ENCODE measurements at places on chromosomes 12 and 14.

GRCh38 chr12:92860521-92860920 is 68.6 kb downstream of the EEA1 start:
- DNase-seq = no peak

- DNase-seq = no peak
These were observed 75.6 kb downstream of the NEDD1 start for GRCh38 chr12:96982671-96983070.

DNA sequence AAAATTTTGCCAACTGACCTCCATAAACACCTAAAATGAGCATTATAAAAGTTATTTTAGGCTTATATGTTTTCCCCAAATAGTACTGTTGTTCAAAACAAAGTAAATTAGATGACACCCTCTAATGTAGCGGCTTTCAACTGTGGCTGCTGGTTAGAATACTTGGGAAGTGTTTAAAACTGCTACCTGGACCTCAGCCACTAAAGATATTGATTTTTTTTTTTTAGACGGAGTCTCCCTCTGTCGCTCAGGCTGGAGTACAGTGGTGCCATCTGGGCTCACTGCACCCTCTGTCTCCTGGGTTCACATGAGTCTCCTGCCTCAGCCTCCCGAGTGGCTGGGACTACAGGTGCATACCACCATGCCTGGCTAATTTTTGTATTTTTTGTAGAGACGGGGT is 16.2 kb downstream of the PRORP start:
- DNase-seq = no peak

DNA sequence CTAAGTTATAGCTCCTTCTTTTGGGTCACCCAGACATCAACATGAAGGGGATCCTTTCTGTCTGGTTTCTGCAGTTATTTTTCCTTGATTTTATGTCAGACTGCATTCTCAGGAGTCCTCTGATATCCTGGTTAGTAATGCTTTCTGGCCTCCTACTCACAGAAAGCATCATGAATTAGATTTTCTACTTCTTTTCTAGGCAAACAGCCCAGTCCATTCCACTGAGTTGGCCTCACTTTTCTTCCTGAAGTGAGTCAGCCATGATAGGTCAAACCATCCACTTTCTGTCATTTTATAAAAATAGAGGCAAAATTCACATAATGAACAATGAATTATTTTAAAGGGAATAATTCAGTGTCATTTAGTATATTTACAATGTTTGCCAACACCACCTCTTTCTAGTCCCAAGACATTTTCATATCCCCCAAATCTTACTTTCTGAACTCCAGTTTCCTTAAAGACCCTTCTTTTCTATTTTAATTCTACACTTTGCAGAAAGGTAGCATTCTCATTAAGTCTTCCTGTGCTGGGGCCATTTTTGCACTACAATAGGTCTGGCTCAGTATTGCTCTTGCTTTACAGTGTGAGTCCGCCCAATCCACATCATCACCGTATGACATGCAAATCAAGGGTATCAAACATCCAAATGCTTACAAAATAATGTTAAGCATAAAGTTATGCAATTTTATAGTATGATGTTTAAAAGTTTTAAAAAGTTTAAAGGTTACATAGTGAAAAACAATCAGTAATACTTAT is 95.1 kb downstream of the UNC79 start:
- DNase-seq = no peak

DNA sequence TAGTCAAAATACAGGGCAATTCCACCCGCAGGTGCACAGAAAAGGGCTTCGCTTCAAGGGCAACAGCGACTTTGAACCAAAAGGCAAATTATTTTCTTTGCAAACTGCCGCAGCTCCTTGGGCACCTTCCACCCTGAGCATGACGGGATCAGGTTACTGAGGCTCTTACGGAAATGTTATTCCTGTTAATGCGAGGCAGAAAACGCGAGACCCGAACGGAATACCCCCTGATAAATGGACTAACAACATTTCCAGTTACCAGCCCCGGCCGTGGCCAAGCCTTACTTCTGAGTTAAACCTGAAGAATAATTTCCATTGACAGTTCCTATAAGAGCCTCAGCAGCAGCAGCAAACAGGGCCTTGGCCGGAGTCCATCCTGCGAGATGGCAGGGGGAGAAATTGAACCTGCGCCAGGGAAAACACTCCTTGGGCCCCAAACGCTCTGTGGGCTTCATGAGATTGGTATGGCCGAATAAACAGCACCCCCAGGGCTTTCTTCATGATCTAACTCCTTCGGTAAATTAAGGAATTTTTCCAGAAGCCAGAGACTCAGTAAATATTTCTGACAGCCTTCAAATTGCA is 70.0 kb upstream of the DICER1 start:
- DNase-seq = no peak

DNA sequence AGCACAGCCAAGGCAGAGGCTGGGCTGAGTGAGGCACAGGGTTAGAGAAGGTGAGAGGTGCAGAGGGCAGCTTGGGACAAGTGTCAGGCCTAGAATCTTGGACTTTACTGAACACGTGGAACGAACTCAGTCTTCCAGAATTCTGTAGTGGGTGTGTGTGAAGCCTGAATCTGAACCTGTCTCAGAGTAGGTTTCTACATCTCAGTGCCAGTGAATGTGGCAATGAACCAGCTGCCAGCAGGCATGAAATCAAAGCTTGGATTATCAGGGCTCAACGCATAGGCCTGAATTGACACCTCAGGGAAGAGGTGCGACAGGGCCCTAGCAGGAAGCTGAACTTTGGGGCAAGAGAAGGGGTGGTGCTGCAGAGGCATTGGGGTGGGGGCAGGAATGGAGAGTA is 104.6 kb downstream of the SAMD4A start:
- DNase-seq = no peak

DNA sequence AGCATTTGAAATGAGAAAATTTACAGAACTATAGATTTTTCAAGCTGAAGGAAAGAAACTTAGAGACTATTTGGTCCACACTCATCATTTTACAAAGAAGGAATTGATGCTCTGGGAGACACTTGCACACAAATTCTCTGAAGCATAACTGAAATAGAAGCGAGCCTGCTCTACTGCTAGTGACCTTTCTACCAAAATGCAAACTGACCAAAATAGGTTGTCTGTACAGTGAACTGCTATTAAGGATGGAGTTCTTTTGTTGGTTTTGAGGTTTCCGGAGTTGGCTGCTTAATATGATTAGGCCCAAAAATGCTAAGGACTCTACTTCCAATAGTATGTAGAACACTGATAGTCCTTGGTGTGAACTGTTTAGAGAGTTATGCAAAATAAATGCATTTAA is 194.9 kb downstream of the PPFIA2 start:
- DNase-seq = no peak

DNA sequence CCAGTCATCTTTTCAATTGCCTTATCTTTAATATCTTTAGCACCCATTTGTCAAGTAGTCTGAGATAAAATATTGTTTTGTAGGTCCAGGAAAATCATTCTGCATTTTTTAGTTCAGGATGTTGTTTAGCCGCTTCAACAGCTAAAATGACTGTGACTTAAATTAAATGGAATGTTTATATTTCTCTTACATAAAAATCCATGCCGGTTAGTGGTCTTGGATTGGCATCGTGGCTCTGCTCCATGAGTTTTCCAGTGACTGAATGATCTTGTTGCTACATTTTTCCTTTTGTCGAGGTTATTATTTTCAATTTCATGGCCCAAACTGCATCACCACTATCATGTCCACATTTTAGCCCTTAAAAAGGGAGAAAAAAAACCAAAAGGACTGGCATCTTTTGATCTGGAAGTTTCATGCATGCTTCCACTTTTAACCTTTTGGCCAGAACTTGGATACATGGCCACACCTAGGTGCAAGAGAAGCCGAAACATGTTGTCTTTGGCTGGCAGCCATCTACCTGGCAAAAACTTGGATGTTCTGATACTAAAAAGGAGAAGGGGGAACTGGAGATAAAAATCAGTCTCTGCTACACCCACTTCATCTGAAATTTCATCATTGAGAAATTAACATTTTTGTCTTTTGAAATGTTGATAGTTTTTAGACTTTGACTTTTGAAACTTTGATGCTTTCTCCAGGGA is 142.4 kb downstream of the OTOGL start:
- peak; percentile 53 for DNase-seq

DNA sequence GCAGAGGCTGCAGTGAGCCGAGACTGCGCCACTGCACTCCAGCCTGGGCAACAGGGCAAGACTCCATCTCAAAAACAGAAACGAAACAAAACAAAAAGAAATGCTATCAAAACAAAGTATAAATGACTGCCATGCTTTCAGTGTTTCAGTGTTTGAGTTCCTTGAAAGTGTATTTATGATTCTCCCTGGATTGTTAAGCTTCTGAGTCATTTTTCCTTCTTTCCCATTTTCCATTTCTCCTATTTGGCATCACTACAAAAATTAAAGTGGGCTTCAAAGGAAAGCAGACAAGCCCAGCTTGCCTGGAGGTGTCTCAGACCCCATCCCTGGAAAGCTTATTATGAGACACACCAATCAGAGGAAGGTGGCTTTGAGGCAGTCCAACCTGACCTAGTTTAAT is 35.1 kb downstream of the NIN start:
- DNase-seq = no peak

DNA sequence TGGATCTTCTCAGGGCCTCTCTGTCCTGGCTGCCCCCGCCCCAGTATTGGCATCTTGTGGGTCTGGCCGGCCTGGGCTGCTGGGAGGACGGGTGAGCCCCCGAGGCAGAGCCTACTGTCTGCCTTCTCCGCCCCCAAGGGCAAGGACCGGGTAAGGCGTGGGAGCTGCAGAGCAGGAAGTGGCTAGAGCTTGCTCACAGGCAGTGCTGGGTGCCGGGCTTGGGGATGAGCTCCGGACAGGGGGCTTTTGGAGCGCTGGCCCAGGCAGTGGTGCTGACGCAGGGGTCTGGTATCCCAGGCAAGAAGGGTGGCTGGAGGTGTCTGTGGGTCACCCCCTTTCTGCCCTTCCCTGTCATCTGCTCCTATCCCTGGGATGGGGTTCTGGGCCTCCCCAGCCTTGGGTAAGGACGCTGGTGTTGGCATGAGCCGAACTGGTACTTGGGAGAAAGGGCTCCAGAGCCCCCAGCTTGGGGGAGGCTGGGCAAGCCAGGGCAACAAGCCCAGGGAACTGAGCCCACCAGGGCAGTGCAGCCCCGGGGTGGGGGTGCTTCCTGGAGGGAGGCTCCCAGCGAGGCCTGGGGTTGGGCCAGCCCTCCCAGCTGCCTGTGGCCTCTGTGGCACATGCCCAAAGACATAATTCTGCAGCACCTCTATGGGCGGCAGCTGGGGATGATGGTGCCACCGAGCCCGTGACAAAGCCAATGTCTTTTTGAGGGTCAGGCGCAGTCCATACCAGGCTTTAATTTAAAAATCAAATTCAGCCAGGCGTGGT is 126.3 kb downstream of the KIF26A start:
- DNase-seq = peak; percentile 77

- no peak for DNase-seq
These were observed 348.0 kb downstream of the SEC23A start for GRCh38 chr14:38755036-38755435.

DNA sequence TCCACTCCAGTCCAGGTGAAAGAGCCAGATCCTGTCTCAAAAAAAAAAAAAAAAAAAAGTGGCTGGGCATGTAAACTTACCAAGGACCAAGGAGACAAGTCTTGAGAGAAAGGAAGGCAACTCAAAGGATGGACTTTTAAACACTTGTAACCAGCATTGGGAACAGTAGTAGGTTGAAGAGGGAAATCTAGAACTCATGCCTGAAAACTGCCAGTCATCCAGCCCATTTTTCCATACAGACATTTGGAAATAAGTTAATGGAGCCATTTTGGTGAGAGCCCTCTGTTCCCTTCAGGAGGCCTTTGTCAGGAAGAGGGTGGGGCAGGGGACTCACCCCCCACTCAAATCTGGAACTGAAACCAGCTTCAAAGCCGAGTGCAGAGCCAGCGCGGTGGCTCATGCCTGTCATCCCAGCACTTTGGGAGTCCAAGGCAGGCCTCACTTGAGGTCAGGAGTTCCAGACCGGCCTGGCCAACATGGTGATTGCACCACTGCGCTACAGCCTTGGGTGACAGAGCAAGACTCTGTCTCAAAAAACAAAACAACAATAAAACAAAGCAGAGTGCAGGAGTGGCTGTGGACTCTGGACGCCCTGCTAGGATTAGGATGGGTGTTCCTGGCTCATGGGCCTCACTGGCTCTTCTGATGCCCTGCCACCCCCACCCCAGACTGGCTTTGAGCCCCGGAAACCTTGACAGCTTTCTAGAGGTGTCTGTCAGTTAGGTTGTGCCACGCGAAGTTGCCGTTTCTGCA is 1.6 kb upstream of the MLXIP start:
- DNase-seq = no peak

GRCh38 chr12:68007466-68007865 is 18.2 kb downstream of the IFNG-AS1 start:
- no peak for DNase-seq
